Stimulated activated CD8-positive, alpha-beta memory T cell treated with anti-CD3 and anti-CD28 coated beads, Interleukin-7, amount 100 ng/mL, for 1 hour (primary cell): ENCODE measurements at places on chromosomes 2 and 18.

GRCh38 chr2:59239146-59239545, 998.0 kb upstream of the FANCL start:
- DNase-seq = no peak

GRCh38 chr2:180652794-180653193, 327.6 kb upstream of the UBE2E3 start:
- no peak for DNase-seq

GRCh38 chr18:67400502-67401117, 115.9 kb downstream of the DSEL start:
- DNase-seq = no peak

- no peak for DNase-seq
These were observed 13.5 kb upstream of the GALNT13 start for GRCh38 chr2:153858250-153858649.

DNA sequence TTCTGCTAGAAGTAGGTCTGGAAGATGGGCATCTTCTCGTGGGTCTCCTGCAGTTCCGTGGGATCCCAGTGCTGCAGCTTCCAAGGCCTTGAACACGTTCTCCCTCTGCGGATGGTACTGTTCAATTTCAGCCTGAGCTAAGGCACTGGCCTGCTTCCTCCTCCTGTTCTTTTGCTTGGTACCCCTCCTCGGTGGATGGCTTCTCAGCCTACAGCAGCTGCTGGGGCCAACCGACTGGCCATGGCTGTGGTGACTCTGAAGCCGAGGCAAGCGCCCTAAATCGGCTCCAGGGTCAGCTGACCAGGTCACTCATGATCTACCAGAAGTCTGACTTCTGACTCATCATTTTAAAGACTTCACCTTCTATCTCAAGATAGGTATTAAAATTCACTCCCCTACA, 150.2 kb downstream of the NBAS start:
- no peak for DNase-seq
